ENCODE measurements at places on chromosomes 2 and 18.

DNA sequence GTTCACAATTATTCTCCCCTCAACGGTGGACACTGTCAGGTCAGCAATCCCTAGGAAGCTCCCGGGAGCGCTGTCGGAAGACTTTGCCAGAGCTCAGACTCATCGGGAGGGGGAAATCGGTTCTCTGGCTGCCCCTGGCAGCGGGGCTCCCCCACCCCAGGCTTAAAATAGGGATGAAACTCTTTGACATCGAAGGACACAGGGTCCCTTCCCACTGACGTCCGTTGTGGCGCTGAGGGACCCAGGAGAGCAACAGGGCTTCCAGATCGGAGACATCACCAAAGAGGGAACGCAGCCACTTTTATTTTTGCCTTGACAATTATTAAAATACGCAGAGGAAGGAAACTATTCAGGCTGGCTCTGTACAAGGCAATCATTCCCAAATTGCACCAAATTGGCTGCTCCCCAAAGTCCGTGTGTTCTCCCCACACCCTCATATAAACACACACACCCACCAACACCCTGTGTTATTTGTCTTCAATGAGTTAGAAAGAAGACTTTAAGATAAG lies 249.0 kb downstream of the CDH20 start:
- no peak overlapping the region for H3K4me3 ChIP-seq
- no peak overlapping the region for H3K27ac ChIP-seq
- H3K36me3 ChIP-seq = no peaks in the 10 kb centered on the region
- no peak for DNase-seq

- no peak overlapping the region for H3K27ac ChIP-seq
- peaks cover 8% of the 10 kb centered on the region for H3K27me3 ChIP-seq
- no peak overlapping the region for H3K4me3 ChIP-seq
- no peaks in the 10 kb centered on the region for H3K36me3 ChIP-seq
- H3K4me1 ChIP-seq = peaks cover 12% of the 10 kb centered on the region
These were observed 34.9 kb downstream of the KCNIP3 start for GRCh38 chr2:95332036-95332435.

- H3K36me3 ChIP-seq = no peaks in the 10 kb centered on the region
- H3K27ac ChIP-seq = no peak overlapping the region
- no peak overlapping the region for H3K4me3 ChIP-seq
- H3K27me3 ChIP-seq = no peaks in the 10 kb centered on the region
- no peaks in the 10 kb centered on the region for H3K4me1 ChIP-seq
- no peak for DNase-seq
These were observed 1165.6 kb upstream of the ZEB2 start for GRCh38 chr2:145685383-145686050.

DNA sequence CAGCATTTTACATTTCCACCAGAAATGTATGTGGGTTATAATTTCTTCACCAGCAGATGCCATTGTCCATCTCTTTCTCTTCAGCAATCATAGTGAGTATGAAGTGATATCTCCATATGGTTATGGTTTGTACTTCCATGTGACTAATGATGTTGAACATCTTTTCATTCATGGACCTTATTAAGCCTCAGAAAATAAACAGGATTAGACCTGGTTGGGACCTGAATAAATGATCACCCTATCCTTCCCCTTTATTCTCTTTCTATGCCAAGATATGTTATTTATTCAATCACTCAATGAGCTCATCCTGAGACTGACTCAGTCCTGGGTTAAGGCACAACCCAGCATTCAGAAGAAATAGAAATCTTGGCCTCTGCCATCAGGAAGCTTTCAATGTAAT lies 86.6 kb downstream of the ANTXR1 start:
- H3K4me3 ChIP-seq = no peak overlapping the region
- H3K27ac ChIP-seq = no peak overlapping the region
- no peaks in the 10 kb centered on the region for H3K4me1 ChIP-seq
- no peaks in the 10 kb centered on the region for H3K36me3 ChIP-seq
- no peaks in the 10 kb centered on the region for H3K27me3 ChIP-seq
